ENCODE measurements at places on chromosomes 12 and 14.

DNA sequence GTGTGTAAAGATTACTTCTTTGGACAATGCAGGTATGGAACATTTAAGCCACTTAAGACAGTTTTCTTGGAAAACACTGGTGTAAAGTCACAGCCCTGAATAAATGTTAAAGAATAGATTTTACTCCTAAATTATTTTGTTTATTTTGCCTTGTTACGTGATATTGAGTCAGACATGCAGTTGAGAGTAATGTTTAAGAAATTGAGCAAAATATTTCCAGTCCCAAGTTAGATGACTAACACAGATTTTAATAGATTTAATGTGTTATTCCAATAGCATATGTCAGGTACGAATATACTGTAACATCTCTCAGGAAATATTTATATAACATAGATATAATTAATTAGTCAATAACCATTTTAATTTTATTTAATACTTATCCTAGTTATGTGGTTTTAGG lies 1361.7 kb downstream of the FSCB start:
- no peak for DNase-seq

DNA sequence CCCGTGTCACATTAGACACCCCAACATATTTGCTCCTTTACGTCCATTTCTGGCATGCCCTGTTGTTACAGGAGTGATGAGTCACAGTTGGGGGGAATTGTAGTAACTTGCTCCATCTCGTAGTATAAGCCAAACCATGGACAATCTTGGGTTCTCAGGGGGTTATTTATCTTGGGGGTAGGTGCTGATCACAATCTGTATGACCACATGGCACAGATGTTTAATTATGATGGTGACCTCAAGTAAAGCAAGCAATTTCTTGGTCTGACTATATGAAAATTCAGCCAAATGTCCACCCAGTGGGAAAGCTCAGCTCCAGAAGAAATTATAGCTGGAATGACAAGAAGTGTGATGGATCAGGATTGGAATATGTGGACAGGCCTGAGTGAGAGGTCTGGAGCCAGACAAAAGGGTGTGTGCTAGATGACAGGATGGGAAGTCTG lies 32.1 kb upstream of the STON2 start:
- no peak for DNase-seq

- no peak for DNase-seq
Observed at GRCh38 chr14:88272390-88273269, 50.4 kb downstream of the KCNK10 start.

DNA sequence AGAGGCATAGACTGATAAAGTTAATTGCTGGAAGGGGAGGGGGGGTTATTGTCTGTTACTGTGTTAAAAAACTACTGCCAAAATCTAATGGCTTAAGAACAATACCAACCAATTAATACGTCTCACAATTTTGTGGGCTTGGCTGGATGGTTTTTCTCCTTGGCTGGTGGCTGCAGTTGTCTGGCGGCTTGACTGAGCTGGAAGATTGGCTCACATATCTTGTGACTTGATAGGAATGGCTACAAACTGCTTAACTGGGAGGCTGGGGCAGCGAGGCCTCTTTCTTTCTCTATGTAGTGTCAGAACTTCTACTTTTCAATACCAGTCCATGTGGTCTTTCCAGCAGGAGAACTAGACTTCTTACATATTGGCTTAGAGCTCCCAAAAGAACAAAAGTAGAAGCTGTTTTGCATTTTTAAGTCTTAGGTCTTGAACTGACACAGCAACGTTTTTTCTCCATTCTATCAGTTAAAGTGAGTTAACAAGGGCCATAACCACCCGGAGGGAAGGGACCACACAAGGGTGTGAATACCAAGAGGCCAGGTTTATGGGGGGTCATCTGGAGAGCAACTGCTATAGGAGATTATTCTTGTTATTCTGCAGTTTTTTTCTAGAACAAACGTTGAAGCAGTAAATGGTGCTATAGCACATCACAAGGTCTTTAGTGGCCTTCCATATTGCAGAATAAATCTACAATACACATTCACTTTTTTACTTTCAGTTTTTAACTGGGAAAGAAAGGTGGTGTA lies 46.9 kb downstream of the ZDHHC17 start:
- DNase-seq = no peak

GRCh38 chr14:68959035-68959434 lies 20.1 kb downstream of the ACTN1 start:
- no peak for DNase-seq

- DNase-seq = no peak
Observed at GRCh38 chr14:84129941-84130340, 1400.0 kb upstream of the FLRT2 start.

- DNase-seq = no peak
Observed at GRCh38 chr14:51107801-51108200, 12.9 kb upstream of the TRIM9 start.

DNA sequence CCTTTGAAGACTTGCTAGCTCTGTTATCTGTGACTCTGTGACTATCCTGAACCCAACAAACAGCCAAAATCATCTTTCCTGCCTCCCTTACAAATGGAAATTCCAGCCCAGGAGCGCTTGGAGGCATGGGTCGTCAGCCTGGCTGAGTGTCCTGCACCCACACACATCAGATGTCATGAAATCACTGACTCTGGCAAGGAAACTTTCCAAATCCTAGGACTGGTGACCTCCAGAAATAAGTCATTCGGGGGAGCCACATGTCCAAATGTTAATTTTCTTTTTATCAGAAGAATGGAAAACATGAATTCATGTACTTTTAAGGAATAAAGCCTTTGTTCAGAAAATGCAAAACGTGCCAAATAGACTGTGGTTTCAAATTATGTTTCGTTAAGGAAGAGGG lies 96.3 kb upstream of the EVL start:
- no peak for DNase-seq

DNA sequence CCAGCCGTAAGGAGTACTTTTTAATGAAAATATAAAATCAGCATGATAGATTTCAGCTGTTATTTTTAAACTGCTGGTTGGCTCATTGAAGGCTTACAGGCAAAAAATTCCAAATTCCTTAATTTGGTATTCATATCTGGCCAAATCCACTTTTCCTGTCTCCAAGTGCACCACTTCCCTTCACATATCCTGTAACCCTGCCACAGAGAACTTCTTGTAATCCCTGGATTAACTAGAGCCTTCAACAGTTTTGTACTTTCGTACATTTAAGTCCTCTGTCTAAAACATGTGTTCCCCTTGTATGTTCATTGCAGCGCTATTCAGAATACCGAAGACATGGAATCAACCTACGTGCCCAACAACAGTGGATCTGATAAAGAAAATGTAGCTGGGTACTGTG lies 9.6 kb downstream of the PUS7L start:
- DNase-seq = no peak

DNA sequence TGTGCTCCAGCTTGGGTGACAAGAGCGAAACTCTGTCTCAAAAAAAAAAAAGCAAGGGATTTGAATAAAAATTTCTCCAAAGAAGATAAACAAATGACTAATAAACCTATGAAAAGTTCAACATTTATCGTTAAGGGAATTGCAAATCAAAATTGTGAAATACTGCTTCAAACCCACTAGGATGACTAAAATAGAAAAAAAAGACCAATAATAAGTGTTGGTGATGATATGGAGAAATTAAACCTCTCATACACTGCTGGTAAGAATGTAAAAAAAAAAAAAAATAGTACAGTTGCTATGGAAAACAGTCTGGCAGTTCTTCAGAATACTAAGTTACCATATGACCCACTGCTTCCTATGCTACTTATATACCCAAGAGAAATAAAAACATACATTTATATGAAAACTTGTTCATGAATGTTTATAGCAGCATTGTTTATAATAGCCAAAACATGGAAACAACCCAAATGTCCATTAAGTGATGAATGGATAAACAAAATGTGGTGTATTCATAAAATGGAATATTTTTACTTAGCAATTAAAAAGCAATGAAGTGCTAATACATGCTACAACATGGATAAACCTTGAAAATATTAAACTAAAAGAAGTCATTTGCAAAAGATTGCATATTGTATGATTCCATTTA lies 39.4 kb upstream of the TMPRSS12 start:
- DNase-seq = no peak

GRCh38 chr12:65612440-65612839 lies 211.8 kb upstream of the HMGA2 start:
- no peak for DNase-seq

- no peak for DNase-seq
Observed at GRCh38 chr12:106360400-106360994, 2.9 kb downstream of the POLR3B start.

DNA sequence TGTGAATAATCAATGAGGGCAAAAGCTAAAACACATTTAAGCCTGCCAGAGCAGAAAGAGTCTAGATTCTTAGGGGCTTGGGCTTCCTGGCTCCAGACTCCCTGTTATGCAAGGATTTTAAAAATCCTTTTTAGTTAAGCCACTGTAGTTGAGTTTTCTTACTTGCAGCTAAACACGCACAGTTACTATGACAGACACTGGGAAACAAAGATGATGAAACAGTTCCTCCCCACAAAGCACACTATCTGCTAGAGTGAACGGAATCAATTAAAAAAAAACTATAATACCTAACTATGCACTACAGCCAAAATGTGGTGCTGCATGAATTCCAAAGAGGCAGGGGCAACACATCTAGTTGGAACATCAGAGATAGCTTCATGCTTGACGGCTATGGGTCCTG lies 28.2 kb downstream of the RPS6KA5 start:
- DNase-seq = no peak

DNA sequence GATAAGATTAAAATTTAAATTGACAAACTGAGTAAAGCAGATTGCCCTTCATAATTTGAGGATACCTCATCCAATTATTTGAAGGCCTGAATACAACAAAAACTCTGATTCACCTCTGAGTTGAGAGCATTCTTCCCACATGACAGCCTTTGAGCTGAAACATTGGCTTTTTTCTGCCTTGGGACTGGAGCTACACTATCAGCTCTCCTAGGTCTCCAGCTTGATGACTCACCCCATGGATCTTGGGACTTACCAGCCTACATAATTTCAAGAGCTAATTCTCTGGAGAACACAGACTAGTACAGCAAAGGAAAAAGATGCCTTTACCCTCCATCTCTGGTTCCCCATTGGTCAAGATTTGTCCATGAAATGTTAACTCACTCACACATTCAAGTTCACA lies 555.1 kb downstream of the FOXG1 start:
- DNase-seq = no peak

GRCh38 chr12:123063535-123063934 lies 83.1 kb downstream of the ARL6IP4 start:
- no peak for DNase-seq

GRCh38 chr14:75497191-75497590 lies 25.1 kb upstream of the BATF start:
- DNase-seq = no peak

- DNase-seq = no peak
Observed at GRCh38 chr12:131013118-131013517, 59.4 kb downstream of the ADGRD1 start.

GRCh38 chr14:68460541-68460940 lies 332.3 kb downstream of the ZFP36L1 start:
- no peak for DNase-seq

- no peak for DNase-seq
Observed at GRCh38 chr12:6049992-6050391, 74.5 kb downstream of the VWF start.

GRCh38 chr14:104588066-104588857 lies 8.7 kb downstream of the C14orf180 start:
- DNase-seq = no peak

DNA sequence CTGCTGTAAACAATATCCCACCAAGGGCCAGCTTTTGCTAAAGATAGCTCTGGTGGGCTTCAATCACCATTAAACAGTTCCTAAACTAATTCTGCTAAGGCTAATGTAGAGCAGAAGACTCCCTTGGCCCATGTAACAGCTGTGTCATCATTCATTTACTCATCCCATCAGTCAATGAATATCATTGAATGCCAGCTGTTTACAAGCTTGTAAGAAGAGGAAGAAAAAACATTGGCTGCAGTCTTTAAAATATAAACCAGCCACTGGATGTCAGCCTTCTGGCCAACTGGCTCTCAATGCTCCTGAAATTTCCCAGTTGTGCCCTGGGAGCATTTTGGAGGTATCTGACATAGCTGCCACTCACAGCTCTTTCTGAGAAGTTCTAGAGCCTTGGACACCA lies 18.0 kb upstream of the MAP3K9 start:
- DNase-seq = no peak

DNA sequence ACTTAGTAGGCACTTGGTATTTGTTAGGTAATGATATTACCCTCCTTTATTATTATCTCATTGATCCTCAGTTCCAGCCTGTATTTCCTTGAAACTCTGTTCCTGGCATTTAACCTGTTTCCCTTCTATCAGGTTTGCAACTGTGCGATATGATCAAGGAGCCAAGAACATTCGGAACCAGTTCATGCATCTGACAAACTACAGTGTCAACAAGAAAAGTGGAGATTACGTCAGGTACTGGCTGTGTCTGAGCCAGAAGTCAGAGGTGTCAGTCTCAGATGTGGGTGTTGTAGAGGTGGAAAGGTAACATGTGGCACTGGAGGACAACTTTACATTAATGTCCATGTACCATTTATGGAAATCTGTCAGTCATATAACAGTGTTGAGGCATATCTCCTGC lies 56.7 kb downstream of the TTLL5 start:
- no peak for DNase-seq

DNA sequence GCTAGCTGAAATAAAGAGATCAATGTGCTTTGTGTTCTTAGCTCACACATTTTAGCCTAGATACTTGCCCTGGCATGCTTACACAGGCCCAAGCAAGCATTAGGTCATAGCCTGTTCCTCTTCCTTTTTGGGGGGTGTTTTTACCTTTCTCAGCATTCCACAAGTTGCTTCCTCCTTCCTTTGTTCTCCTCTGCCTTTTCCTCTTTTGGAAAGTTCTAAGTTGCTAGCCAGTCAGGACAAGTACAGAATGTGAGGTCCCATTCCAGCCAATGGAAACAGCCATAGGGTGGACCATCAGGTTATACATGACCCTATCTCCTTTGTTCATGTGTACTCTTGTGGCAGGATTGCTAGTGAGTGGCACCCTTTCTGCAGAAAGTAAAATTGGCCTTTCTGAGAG lies 154.9 kb downstream of the RASSF9 start:
- no peak for DNase-seq

DNA sequence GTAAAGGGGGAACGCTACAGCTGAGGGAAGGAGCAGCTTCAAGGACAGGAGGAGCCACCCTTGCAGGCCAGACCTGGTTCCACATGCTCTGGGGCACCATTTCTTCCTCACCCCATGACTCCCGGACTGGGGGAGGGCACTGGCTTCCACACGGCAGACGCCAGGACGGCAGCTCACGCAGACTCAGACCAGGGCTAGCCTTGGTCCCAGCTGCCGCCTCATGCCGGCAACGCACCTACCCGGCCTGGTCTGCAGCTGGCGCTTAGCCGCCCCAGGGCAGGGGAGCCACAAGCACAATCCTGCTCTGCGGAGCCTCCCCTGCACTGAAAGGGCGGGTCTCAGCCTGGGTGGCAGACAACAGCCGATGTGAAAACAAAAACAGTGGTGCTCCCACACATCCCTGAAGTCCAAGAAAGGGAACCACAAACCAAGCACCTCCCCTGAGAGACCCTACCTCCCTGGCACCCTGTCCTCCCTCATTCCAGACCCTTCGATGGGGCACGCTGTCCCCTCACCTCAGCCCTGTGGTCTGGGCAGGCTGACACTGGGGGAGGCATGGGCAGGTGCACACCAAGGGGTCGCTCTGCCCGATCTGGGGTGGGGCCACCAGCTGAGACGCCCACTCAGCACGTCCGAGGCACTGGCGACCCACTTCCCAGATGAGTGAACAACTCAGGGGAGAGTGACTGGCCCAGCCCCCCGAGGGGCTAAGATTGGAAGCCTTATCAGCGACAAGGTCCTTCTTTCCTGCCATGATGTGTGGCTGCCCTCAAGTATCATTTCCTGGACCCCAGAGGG lies 65.0 kb downstream of the CHGA start:
- DNase-seq = no peak

- DNase-seq = no peak
Observed at GRCh38 chr14:30500222-30500621, 58.7 kb upstream of the G2E3 start.

All from activated naive CD4-positive, alpha-beta T cell (primary cell).